ENCODE measurements at places on chromosomes 11 and 22.

DNA sequence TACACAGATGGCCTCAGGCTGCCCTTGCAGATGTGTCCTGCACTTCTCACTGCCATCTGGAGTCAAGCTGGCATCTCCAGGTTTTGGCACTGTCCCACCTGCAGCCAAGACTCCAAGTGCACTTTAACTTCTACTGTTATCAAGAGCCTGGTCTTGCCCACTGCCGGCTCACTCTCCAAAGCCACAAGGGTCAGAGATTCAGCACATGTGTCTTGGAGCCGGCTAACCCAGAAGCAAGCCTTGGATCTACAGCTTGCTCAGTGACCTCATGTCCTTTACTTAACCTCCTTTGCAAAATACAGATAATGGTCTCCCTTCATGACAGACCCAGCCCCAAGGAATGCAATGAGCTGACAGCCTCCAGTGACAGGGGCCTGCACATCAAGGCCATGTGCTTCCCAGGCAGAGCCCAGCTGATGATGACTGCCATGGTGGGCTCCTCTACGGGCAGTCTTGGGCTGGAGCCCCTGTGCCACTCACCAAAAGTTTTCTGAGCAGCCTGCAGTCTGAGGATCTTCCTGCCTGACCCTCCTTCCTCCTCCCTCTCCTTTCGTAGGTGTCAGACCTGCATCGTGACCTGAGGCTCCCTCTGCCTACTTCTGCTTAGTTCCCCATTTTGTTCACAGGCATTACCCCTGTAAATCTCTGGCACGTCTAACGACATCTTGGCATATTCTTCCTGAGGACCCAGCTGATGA, 9.0 kb downstream of the TP53AIP1 start:
- DNase-seq = no peak

GRCh38 chr11:3838504-3838903, 2.3 kb downstream of the RHOG start:
- DNase-seq = no peak

DNA sequence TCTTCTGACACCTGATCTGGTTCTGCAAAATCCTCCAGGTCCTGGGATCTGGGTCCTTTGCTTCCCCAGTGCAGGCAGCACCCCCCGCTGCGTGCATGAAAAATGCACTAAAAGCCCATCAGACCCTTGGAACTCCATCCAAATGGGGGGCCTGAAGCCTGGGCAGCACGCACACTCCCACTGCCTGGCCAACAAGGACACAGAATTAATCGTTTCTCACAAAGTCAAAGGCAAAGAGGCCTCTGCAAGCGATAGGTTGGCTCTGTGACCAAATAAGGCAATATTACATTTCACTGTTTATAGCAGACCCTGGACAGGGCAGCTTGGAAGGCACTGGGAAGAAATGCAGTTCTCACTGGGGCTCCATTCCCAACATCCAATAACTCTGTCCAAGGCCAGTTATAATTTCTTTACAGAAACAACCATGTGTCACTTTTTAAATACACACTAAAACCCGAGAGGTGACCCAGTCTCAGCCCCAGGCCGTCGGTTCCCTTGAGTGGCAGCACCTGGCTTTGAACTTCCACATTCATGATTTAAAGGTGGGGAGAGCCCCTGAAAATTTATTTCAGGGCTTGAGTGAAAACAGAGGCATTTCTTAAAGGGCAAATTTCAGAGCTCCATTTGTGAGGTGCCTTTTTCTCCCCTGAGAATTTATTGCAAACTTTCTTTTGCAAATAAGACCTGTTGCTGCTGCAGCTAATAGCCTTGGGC, 114.4 kb upstream of the ANO1 start:
- no peak for DNase-seq

- DNase-seq = no peak
These were observed 45.6 kb downstream of the PITPNB start for GRCh38 chr22:27873472-27873871.

DNA sequence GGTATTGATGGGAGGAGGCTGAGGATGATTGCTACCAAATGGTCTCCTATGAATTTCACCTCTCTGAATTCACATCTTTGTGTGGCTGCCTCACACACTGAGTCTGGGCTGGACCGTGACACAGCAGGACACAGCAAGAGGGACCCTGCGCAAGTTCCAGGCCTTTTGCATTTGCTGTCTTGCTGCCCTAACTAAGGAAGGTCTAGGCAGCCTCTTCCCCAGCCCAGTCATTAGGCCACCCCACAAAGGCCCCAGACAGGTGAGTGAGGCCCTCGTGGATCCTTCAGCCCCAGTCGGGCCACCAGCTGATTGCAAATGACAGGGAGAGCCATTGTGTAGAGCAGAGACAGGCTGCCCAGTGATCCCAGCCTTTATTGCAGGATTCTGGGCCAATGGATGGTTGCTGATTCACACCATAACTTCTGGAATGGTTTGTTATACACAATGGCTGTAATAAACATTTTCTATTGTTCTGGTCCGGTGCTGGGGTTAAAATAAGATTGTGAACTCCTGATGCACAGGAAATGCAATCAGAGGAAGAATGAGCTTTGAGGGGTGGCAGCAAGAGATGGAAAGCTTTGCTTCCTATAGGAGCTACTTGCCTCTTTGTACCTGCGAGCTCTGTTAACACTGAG, 28.5 kb upstream of the CSNK2A3 start:
- DNase-seq = no peak

DNA sequence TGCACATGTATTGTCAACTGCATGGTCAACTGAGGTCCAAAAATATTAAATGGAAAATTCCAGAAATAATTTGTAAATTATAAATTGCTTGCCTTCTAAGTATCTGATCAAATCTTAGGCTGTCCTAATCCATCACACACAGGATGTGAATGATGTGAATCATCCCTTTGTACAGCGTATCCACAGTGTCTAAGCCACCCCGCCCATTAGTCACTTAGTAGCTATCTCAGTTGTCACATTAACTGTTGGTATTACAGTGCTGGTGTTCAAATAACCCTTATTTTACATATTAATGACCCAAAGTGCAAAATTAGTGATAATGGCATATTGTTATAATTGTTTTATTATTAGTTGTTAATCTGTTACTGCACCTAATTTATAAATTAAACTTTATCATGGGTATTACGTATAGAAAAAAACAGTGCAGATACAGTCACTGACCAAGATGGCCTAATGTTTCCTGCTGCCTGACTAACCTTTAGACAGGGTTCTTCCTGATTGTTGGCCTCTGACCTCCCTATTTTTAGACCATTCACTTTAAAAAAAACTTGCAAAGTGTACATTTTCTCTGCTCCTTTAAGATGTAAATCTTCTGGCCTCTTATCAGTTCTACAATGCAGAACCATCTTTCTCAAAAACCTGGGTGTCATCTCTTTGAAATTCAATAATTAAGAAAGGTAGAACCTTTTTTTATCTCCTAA, 2.9 kb upstream of the SVIP start:
- no peak for DNase-seq

GRCh38 chr11:73184953-73185671, 33.0 kb upstream of the P2RY2 start:
- DNase-seq = no peak

DNA sequence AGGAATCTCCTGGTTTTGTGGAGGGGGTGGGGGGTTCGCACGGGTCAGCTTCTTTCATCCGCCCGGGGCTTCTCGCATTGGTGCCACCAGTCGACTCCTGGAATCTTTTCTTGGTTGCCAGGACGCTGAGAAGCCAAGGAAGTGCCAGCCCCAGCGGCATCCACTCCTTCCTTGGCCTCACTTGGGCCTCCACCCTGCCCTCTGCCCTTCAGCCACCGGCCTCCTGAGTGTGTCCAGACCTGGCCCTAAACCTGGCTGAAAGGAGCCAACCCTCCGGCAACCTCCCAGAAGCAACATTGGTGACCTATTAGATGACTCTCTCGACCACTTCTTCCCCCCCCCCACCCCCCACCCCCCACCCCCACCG, 518 bp upstream of the GALNT18 start:
- no peak for DNase-seq

DNA sequence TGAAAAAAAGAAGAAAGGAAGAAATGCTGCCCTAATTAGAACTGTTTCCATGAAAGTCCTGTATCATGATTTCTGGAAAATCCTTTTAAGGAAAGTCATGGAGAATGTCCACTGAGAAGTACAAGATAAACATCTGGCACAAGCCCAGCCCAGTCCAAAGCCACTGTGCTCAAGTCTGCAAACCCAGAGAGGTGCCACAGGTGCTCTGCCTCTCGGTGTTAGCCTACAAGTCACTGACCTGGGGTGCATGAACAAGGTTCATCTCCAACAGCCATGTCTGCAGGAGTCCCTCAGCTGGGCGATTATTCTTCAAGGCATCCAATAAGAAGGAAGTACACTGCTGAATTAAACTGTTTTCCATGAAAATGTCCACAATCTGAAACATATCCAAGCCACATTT, 51.1 kb upstream of the SLC25A1 start:
- no peak for DNase-seq

DNA sequence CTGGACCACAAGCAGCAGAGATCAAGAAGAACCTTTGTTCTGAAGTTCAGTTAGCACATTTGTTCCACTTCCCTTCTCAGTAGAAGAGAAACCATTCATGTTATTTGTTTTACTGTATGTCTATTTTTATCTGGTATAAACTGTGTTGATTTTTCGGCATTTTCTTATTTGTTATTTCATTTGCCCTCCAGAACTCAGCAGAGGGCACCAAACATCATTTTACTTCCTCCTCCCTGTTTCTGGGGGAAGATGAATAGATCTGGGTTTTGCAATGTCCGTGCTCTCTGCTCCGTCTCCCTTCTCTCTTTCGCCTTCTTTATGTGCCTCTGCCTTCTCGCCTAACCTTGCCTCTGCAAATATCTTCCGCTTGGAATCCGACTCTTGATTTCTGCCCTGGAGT, 366.9 kb downstream of the NTM start:
- DNase-seq = no peak

DNA sequence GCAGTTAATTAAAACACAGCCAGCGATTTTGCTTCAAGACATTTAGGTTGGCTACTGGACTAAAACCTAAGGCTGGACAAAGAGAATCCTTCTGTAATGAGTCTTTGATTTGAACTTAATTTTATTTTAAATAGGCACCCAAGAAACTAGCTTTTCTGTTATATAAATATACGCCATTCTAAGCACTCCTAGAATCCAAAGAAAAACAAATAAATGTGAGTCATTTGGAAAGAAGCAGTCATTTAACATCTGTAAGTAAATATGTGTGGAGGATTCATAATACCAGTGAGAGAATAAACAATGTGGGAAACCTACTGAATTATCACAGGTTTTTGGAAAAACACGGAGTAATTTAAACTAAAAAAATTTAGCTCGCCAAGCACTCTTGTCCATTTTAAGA, 1.2 kb upstream of the TECTA start:
- DNase-seq = no peak

- DNase-seq = no peak
These were observed 30.1 kb upstream of the RASD2 start for GRCh38 chr22:35510481-35510934.

Data from stimulated activated CD4-positive, alpha-beta T cell treated with anti-CD3 and anti-CD28 coated beads, Interleukin-15, amount 100 ng/mL, for 1 hour (primary cell).